ENCODE measurements at places on chromosomes 7 and 10.

GRCh38 chr10:25639646-25640045, 294.4 kb upstream of the MYO3A start:
- no peak for DNase-seq
- H3K4me1 ChIP-seq = no peaks in the 10 kb centered on the region

- no peak overlapping the region for H3K4me3 ChIP-seq
- H3K36me3 ChIP-seq = peaks cover 12% of the 10 kb centered on the region
- H3K27me3 ChIP-seq = no peaks in the 10 kb centered on the region
- H3K4me1 ChIP-seq = peaks cover 9% of the 10 kb centered on the region
- no peak for DNase-seq
Measured at GRCh38 chr7:43612128-43612527, 29.2 kb downstream of the STK17A start.

- peaks cover 74% of the 10 kb centered on the region for H3K27me3 ChIP-seq
- peaks cover 4% of the 10 kb centered on the region for H3K4me1 ChIP-seq
- H3K4me3 ChIP-seq = no peak overlapping the region
- H3K36me3 ChIP-seq = no peaks in the 10 kb centered on the region
- no peak overlapping the region for H3K27ac ChIP-seq
- DNase-seq = no peak
Measured at GRCh38 chr10:86393862-86394455, 27.4 kb upstream of the GRID1 start.

GRCh38 chr10:122721111-122721510, 21.5 kb upstream of the C10orf120 start:
- H3K4me1 ChIP-seq = no peaks in the 10 kb centered on the region
- H3K27me3 ChIP-seq = peaks cover 62% of the 10 kb centered on the region
- H3K36me3 ChIP-seq = no peaks in the 10 kb centered on the region
- H3K4me3 ChIP-seq = no peak overlapping the region

GRCh38 chr10:5387169-5387568, 17.5 kb downstream of the TUBAL3 start:
- H3K4me1 ChIP-seq = no peaks in the 10 kb centered on the region
- H3K27me3 ChIP-seq = peaks cover 7% of the 10 kb centered on the region
- H3K36me3 ChIP-seq = peaks cover 4% of the 10 kb centered on the region
- H3K4me3 ChIP-seq = no peak overlapping the region
- no peak overlapping the region for H3K27ac ChIP-seq
